ENCODE measurements at places on chromosomes 6 and 20. TPM values are rescaled to one million over a fixed set of nuclear protein-coding genes. Genes with fewer than 3 reads are reported as not detected.

GRCh38 chr20:40654876-40655275 lies 34.2 kb downstream of the MAFB start:
- no peak overlapping the region for H3K4me3 ChIP-seq
- H3K27me3 ChIP-seq: no peaks in the 10 kb centered on the region
- DNase-seq: no peak
- no peaks in the 10 kb centered on the region for H3K36me3 ChIP-seq
- no peak overlapping the region for H3K27ac ChIP-seq
- peaks cover 15% of the 10 kb centered on the region for H3K4me1 ChIP-seq

The TMEM170B gene
- total RNA-seq: 1.5 TPM

The RSPO3 gene
- 4.5 TPM for total RNA-seq

The REM1 gene
- total RNA-seq: not detected

DNA sequence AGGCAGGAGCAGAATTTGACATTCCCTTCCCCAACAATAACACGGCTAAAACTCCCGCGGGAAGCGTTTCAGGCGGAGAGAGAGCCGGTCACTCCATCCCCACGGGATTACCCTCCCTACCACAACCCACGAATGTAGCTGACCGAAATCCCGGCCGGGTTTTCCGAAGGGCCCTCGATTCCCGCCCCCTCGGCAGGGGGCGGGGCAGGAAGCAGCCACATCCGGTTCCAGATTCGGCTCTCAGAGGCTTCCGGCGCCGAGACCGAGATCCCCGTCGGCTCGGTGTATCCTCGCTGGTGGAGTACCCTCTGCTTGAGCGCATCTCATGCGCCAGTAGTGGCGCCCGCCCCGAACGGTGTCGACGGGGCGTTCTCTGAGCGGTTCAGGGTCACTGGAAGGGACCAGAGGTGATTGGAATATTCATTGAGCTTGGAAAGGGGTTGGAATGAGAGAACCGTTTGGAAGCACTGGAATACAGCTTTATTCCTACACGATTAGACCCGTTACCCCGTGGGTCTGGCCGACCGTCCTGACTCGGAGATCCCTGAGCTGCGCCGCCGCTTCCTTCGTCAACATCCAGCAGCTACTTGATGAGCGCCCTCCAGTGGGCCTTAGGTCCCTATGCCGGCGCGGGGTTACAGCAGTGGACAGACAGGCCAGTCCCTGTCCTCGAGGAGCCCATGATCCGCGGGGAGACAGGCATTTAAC lies 649 bp upstream of the RGL2 start:
- H3K36me3 ChIP-seq: peaks cover 4% of the 10 kb centered on the region
- H3K27me3 ChIP-seq: no peaks in the 10 kb centered on the region
- DNase-seq: peak; percentile 82
- H3K27ac ChIP-seq: peak overlapping the region; percentile 87
- H3K4me3 ChIP-seq: peak overlapping the region; percentile 80
- H3K4me1 ChIP-seq: peaks cover 8% of the 10 kb centered on the region

DNA sequence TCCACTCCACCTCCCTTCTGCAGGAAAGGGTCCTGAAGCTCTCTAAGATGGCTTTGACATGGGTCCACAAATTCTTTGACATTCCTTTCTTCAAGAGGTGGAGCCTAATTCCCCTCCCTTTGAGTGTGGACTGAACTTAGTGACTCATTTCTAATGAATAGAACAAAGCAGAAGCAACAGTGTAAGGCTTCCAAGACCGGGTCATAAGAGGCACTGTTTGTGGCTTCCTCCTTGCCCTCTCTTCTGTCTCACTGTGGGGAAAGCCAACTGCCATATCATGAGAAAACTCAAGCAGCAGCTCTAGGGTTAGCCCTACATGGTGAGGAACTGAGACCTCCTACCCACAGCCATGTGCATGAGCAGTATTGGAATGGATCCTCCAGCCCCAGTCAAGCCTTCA lies 5.9 kb upstream of the CDK5RAP1 start:
- peak; percentile 25 for DNase-seq
- no peak overlapping the region for H3K4me3 ChIP-seq
- H3K4me1 ChIP-seq: no peaks in the 10 kb centered on the region
- peaks cover 3% of the 10 kb centered on the region for H3K36me3 ChIP-seq
- H3K27ac ChIP-seq: no peak overlapping the region
